ENCODE measurements at places on chromosomes 12 and 14.

- no peak for DNase-seq
Observed at GRCh38 chr12:110931315-110931728, 10.9 kb upstream of the MYL2 start.

DNA sequence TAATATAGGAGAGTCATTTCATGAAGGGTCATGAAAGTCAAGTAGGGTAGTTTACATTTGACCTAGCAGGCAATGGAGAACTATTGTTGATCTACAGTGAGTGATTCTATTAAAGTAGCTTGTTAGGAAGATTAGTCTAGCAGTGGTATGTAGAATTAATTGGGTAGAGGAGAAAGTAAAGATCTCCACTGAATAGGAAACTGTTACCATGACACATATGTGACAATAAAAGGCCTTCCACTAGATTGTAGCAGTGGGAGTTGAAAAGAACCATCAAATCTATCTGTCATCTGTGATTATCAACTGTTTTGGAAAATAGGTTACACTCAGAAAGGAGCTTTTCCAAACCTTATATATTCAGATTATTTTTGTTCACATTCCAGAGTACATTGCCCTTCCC lies 92.3 kb downstream of the SOX5 start:
- DNase-seq = no peak

DNA sequence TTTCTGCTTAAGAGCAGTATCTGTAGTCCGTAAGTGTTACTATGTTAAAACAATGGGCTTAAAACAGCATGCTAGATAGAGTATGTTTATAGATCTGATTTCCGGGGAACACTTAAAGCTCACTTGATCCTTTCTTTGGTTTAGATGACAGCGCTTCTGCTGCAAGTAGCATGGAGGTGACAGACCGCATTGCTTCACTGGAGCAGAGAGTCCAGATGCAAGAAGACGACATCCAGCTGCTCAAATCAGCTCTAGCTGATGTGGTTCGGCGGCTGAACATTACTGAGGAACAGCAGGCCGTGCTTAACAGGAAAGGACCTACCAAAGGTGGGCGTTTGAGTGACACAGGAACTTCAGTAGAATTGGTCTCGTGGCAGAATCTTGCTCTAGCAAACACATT lies 57.5 kb downstream of the EML1 start:
- DNase-seq = no peak

DNA sequence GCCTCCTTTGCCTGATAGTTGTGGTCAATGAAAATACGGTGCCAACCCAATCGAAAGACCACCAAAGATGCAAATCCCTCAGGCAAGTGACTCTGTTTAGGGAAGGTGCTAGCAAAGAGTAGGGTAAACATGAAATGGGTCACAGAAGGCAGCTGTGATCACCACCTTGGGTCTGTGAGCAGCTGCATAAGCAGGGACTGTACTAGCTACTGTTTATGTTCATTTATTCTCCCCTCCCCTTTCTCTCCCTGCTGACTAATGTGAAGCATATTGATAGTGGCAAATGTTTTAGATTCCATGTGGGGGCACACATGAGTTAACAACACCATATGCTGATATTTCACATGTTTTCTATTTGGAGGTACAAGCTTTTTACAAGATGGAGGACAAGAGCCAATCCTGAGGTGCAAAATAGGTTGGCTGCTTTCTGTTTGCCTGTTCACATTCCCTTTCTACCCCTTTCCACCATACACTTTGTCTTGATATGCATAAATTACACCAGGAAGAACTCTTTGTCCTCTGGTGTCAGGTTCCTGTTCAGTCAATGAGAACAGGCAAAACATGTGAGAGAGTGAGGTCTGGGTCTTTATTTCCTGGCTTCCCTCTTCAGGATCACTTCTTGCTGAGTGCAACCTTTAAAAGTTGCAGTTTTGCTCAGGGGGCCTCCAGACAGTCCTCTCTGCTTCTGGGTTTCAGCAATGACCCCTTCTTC lies 71.1 kb downstream of the AVPR1A start:
- no peak for DNase-seq

- DNase-seq = no peak
Observed at GRCh38 chr14:56770512-56770911, 39.8 kb downstream of the OTX2 start.

GRCh38 chr14:104196461-104197140 lies 58.2 kb downstream of the KIF26A start:
- no peak for DNase-seq
